Activated T-cell treated with anti-CD3 and anti-CD28 coated beads, Interleukin-2, amount 50 U/mL, for 24 hours (primary cell): ENCODE measurements at places on chromosomes 5 and 9.

GRCh38 chr9:89984214-89984613, 379.4 kb downstream of the GADD45G start:
- H3K4me1 ChIP-seq = peaks cover 61% of the 10 kb centered on the region
- H3K27ac ChIP-seq = peak overlapping the region; percentile 98
- DNase-seq = no peak
- H3K4me3 ChIP-seq = peak overlapping the region; percentile 69
- H3K36me3 ChIP-seq = no peaks in the 10 kb centered on the region
- peaks cover 39% of the 10 kb centered on the region for H3K27me3 ChIP-seq

GRCh38 chr9:134423749-134424148, 97.5 kb downstream of the RXRA start:
- no peak overlapping the region for H3K27ac ChIP-seq
- no peaks in the 10 kb centered on the region for H3K27me3 ChIP-seq
- no peak for DNase-seq
- no peak overlapping the region for H3K4me3 ChIP-seq
- no peaks in the 10 kb centered on the region for H3K36me3 ChIP-seq

DNA sequence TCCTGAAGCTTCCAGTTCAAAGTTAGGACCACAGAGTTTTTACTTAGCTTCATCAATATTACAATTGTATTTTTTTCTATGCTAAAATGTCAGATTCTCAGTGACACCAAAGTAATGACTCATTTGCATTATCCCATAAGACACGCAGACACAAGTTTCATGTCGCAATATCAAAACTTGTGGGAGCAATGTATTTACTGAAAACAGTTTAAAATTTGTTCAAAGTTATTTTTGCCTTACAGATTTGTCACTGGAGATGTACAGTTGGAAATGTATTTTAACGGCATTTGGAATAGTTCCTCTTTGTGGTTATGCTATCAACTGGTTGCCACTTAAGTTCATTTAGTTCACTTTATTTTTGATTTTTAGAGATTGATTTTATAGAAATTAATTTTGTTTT, 36.2 kb upstream of the DAP start:
- H3K36me3 ChIP-seq = no peaks in the 10 kb centered on the region
- H3K4me1 ChIP-seq = peaks cover 4% of the 10 kb centered on the region
- no peak for DNase-seq
- peaks cover 28% of the 10 kb centered on the region for H3K27me3 ChIP-seq

- no peak for DNase-seq
- no peaks in the 10 kb centered on the region for H3K4me1 ChIP-seq
- no peaks in the 10 kb centered on the region for H3K27me3 ChIP-seq
- no peaks in the 10 kb centered on the region for H3K36me3 ChIP-seq
- H3K4me3 ChIP-seq = no peak overlapping the region
These were observed 258.6 kb downstream of the ASTN2 start for GRCh38 chr9:117156144-117156688.

DNA sequence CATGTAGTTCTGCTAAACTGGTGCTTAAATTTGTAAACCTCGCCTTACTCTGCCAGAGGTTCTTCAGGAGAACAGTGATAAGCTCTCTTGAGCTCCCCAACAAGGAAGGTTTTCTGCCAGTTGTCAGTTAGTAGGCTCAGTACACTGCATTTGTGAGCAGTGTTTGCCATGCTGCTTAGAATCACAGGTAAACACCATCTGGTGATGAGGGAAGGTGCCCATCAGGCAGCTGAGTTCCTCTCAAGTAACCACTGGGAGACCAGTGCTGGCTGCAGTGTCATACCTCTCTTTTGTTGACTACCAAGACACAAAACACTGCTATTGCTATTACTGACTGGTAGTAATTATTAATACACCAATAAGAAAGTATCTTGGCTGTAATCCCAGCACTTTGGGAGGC, 186.2 kb upstream of the OTULINL start:
- H3K27ac ChIP-seq = no peak overlapping the region
- H3K4me3 ChIP-seq = no peak overlapping the region
- peaks cover 9% of the 10 kb centered on the region for H3K4me1 ChIP-seq
- no peaks in the 10 kb centered on the region for H3K27me3 ChIP-seq

GRCh38 chr5:107483231-107484024, 187.3 kb downstream of the EFNA5 start:
- peaks cover 22% of the 10 kb centered on the region for H3K4me1 ChIP-seq
- H3K36me3 ChIP-seq = no peaks in the 10 kb centered on the region
- DNase-seq = no peak
- no peak overlapping the region for H3K27ac ChIP-seq
- peaks cover 33% of the 10 kb centered on the region for H3K27me3 ChIP-seq

DNA sequence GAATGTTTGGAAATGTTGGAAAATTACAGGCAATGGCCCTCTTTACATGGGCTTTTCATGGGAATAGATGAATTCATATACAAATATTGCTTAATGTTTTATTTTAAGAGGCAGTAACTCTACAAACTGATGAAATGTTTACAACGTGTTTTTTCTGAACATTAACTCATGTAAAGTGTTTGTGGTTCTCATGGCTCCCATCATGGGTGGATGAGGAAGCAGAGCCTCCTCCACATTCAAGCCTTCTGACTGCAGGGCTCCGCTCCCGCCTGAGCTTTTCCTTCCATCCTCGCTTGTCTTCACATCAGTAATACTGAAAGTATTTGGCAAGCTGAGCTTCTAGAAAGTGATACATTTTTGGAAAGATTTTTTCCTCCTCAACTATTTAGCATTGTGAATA, 204.2 kb downstream of the ARHGAP26 start:
- H3K27ac ChIP-seq = peak overlapping the region; percentile 19
- no peak overlapping the region for H3K4me3 ChIP-seq

DNA sequence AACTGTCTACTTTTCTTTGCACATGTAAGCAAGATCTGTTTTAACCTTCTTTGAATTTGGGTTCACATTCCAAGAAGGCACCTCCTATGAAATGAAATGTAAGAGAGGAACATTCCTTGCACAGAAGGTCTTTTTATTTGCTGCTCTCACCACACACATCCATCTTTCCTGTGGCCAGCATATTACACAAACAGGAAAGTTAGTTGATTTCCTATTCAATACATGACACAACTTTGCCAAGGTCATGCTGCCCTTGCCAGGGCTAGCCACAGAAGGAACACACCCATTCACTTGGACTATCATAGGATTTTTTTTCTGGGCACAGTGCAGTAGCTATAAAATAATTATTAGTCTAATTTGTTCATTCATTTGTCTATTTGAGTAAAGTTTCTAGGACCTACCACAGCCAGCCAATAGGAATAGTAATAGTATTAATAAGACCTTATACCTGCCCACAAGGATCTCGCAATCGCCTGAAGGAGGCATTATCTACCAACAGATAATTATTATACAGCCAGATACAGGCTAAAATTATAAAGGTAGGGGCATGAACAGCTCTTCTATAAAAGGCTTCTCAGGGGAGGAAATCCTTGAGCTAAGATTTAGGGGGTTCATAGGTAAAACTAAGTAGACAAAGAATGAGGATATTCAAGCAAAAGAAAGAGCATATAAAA, 78.1 kb upstream of the NREP start:
- no peaks in the 10 kb centered on the region for H3K4me1 ChIP-seq
- DNase-seq = no peak
- H3K4me3 ChIP-seq = no peak overlapping the region

GRCh38 chr5:149938279-149938678, 6.3 kb downstream of the PDE6A start:
- H3K27me3 ChIP-seq = peaks cover 19% of the 10 kb centered on the region
- no peaks in the 10 kb centered on the region for H3K36me3 ChIP-seq
- no peak for DNase-seq
- H3K4me1 ChIP-seq = peaks cover 8% of the 10 kb centered on the region

- H3K36me3 ChIP-seq = peaks cover 84% of the 10 kb centered on the region
- no peaks in the 10 kb centered on the region for H3K4me1 ChIP-seq
- no peaks in the 10 kb centered on the region for H3K27me3 ChIP-seq
- no peak overlapping the region for H3K4me3 ChIP-seq
These were observed 41.5 kb downstream of the TENT4A start for GRCh38 chr5:6754766-6755165.

- H3K36me3 ChIP-seq = no peaks in the 10 kb centered on the region
- no peak for DNase-seq
- no peak overlapping the region for H3K27ac ChIP-seq
- H3K27me3 ChIP-seq = peaks cover 9% of the 10 kb centered on the region
- peaks cover 27% of the 10 kb centered on the region for H3K4me1 ChIP-seq
These were observed 190.3 kb downstream of the TMEM167A start for GRCh38 chr5:82886911-82887310.

DNA sequence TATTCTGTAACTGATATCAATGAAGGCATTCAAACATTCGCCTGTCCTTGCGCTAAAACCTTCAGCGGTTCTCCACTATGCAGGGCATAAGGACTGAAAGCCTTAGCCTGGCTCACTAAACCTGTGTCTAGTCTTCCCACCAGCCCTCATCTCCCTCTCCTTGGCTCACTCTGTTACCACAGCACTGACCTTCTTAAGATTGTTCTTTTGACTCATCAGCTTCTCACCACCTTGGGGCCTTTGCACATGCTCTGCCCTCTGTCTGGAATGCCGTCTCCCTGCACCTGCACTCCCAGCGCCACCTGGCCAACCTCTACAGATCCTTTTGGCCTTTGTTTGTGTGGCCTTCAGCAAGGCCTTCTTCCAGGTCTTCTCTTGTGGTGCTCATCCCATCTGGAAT, 131.8 kb upstream of the IER5L start:
- no peaks in the 10 kb centered on the region for H3K27me3 ChIP-seq
- H3K4me1 ChIP-seq = peaks cover 11% of the 10 kb centered on the region
- DNase-seq = peak; percentile 1
- H3K27ac ChIP-seq = no peak overlapping the region

- H3K4me3 ChIP-seq = no peak overlapping the region
- H3K27ac ChIP-seq = no peak overlapping the region
- H3K4me1 ChIP-seq = peaks cover 53% of the 10 kb centered on the region
- no peaks in the 10 kb centered on the region for H3K27me3 ChIP-seq
- peaks cover 46% of the 10 kb centered on the region for H3K36me3 ChIP-seq
These were observed 5.4 kb downstream of the SRFBP1 start for GRCh38 chr5:121967187-121967586.

DNA sequence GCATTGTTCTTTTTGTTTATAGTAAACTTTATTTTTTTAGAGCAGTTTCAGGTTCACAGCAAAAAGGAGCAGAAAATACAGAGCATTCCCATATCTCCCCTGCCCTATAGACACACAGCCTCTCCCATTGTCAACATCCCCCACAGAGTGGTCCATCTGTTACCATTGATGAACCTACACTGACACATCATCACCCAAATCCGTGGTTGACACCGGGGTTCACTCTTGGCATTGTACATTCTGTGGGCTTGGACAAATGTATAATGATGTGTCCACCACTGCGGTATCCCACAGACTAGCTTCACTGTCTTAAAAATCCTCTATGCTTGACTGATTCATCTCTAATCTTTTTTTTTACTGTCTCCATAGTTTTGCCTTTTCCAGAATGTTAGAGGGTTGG, 120.7 kb upstream of the SPATA31C2 start:
- no peak overlapping the region for H3K27ac ChIP-seq
- H3K36me3 ChIP-seq = no peaks in the 10 kb centered on the region
- no peaks in the 10 kb centered on the region for H3K27me3 ChIP-seq
- H3K4me1 ChIP-seq = peaks cover 2% of the 10 kb centered on the region
- no peak overlapping the region for H3K4me3 ChIP-seq

- peaks cover 14% of the 10 kb centered on the region for H3K36me3 ChIP-seq
- no peaks in the 10 kb centered on the region for H3K27me3 ChIP-seq
- peak overlapping the region; percentile 67 for H3K4me3 ChIP-seq
- peak overlapping the region; percentile 79 for H3K27ac ChIP-seq
- peak; percentile 88 for DNase-seq
These were observed 438 bp downstream of the SOX30 start for GRCh38 chr5:157651623-157652376.

DNA sequence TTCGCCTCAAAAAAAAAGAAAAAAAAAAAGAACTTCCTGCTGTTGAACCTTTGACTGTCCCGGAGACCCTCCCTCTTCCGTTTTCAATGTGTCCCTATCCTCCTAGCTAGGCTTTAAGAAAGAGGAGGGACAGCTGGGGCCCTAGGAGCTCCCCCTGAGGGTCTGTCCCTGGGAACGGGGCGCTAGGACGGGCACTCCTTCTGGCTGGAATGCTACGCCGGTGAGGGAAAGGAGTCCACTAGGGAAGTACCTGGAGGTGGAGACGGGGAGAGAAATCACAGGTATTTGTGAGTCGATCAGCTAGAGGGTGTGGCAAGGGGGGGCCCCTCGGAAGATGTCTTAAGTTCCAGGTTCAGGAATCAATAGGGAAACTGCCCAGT, 4.6 kb downstream of the SIT1 start:
- H3K36me3 ChIP-seq = peaks cover 21% of the 10 kb centered on the region
- DNase-seq = no peak
- peaks cover 71% of the 10 kb centered on the region for H3K4me1 ChIP-seq
- peak overlapping the region; percentile 91 for H3K27ac ChIP-seq

DNA sequence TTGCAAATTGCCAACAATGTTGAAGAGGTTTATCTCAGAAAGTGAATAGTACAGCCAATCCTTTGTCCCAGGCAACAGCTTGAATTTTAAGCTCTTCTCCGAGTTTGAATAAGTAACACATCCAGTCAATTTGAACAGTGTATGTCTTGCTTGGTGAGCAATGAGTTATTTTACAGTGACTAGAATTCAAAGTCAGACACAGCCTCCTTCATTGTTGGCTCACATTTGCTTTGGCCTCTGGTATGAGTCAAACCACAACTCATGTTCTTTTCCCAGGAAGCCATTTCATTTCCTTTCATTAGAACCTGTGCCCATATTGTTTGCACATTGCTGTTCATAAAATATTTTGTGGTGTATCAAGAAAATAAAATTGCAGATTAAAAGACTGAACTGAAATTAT, 622.0 kb upstream of the DAB2 start:
- H3K36me3 ChIP-seq = no peaks in the 10 kb centered on the region
- peaks cover 3% of the 10 kb centered on the region for H3K27me3 ChIP-seq
- no peak overlapping the region for H3K4me3 ChIP-seq
- peaks cover 11% of the 10 kb centered on the region for H3K4me1 ChIP-seq
- no peak for DNase-seq

- no peak overlapping the region for H3K4me3 ChIP-seq
- no peak for DNase-seq
- H3K27me3 ChIP-seq = no peaks in the 10 kb centered on the region
- no peaks in the 10 kb centered on the region for H3K4me1 ChIP-seq
- no peaks in the 10 kb centered on the region for H3K36me3 ChIP-seq
- no peak overlapping the region for H3K27ac ChIP-seq
These were observed 638.6 kb downstream of the SEMA5A start for GRCh38 chr5:8907168-8907868.

DNA sequence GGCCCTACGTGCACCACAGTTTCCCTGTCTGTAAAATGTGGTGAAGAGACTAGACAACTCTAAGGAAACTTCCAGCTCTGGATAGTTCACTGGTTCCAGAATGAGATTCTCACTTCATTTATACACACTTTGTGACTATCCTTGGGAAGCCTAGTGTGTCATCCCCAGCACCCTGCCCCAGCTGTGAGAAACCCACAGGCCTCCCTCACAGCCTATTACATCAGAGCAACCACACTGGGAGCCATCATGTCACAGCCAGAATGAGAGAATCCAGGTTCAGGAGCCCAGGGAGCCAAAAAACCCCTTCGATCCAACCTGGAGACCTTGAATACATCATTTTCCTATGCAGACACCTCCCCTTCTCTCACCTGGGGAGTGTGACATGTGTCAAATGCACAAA, 21.0 kb upstream of the HAND1 start:
- no peak overlapping the region for H3K4me3 ChIP-seq
- DNase-seq = no peak
- no peak overlapping the region for H3K27ac ChIP-seq
- H3K4me1 ChIP-seq = peaks cover 3% of the 10 kb centered on the region
- peaks cover 66% of the 10 kb centered on the region for H3K27me3 ChIP-seq
